ENCODE measurements at places on chromosomes 3 and 15.

- no peak for DNase-seq
These were observed 175.4 kb upstream of the TP63 start for GRCh38 chr3:189455641-189456417.

- no peak for DNase-seq
These were observed 85.0 kb downstream of the RAB11A start for GRCh38 chr15:65954289-65954741.

- DNase-seq = no peak
These were observed at the start of gene SPESP1 for GRCh38 chr15:68930268-68931022. Gene SPESP1, plus strand, starts transcription at chr15:68930525. Its CDS starts 129 bp downstream, at chr15:68930654.

- no peak for DNase-seq
These were observed 13.9 kb upstream of the RTP1 start for GRCh38 chr3:187183210-187183862.

GRCh38 chr15:29747837-29748417, 74.3 kb downstream of the TJP1 start:
- no peak for DNase-seq

DNA sequence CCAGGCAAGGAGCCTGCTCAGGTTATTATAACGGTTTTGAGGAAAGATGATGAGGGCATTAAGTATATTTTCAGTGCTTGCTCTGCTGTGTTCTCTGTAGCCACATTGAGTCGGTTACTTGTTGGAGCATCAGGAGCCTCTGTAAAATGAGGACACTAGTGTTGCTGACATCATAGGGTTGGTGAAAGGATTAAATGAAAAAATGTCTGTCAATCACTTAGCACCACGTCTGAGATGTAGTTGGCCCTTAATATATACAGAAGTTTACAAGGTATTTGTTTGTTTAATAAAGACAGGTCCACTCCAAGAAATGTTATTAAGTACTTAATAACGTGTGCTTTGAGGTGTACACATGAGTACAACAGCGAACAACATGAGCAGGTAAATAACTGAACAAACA, 735 bp upstream of the SLC25A26 start:
- no peak for DNase-seq

DNA sequence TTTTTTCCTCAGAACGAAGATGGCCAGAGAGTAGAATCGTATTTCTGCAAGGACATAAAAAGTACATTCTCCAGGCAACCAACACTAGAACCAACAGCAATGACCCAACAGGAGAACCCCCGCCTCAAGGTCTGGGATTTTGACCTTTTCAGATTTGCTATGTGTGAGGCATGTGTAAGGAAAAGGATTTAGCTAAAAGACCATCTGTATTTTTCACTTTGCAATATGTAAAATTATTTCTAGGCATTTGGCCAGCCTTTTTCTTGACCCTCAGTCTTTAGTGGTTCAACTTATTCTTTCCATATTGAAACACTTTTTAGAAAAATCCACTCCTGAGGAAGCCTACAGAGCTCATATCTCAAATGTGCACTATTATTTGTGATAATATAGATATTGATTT, 219.2 kb upstream of the GOLGA6L4 start:
- no peak for DNase-seq

DNA sequence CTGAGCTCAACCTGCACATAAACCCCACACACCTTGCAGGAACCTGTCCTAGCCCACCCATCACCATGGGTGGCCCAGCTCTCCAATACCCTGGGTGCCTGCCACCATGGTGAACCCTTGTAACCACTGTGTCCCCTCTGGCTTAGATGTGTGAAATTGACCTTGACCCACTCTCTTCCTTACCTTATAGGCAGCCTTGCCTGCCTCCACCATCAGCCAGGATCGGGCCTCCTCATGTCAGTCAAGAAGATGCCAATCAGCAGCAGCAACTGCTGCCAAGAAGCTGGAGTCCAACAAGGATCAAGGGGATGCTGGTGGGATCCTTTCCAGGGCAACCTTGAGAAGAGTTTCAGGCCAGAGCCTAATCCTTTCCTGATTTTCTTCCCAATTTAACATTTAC, 8.8 kb upstream of the CYP11A1 start:
- no peak for DNase-seq

GRCh38 chr3:167031364-167032049, 348.6 kb downstream of the ZBBX start:
- no peak for DNase-seq

DNA sequence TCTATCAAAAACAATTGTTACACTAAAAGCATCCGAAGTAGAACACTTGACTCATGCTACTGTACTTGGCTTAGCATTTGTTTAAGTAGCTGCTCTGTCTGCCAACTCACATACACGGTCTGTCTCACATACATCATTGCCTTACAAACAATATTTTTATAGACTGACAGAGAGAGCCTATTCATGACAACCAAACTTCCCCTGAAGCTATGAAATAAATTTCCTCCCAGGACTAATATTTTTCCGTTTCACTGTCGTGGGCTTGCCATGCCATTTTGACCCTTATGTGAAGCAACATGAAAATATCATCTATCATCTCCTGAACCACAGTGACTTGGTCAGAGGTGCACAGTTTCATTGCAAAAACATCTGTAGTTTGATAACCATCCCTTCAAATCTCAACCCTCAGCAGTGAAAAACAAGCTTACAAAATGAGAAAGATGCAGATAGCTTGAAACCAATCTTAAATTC, 66.5 kb upstream of the PYGO1 start:
- no peak for DNase-seq

- no peak for DNase-seq
These were observed 21.0 kb upstream of the ATG7 start for GRCh38 chr3:11250902-11251806.

DNA sequence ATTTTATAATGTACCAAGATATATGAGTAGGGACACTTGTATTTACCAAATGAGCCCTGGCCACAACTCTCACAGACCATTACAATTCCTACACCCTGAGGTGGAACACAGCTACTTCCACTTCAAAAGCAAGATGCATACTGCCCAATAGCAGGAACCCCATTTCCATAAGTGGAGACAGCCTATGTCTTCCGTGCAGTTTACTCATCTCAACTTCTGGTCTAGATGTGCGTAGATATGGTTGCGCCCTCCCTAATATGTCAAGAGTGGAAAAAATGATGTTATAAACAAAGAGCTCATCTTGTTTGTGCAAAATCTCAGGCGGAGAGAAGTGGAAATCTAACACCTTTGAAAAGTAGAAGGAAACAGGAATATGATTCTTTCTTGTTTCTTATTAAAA, 44.6 kb downstream of the RAB27A start:
- no peak for DNase-seq

GRCh38 chr3:42680806-42681205, 4.5 kb upstream of the KLHL40 start:
- no peak for DNase-seq

- DNase-seq = no peak
These were observed 335.8 kb downstream of the ZIC1 start for GRCh38 chr3:147744967-147745366.

- DNase-seq = no peak
These were observed 232.5 kb upstream of the TBL1XR1 start for GRCh38 chr3:177429771-177430170.

DNA sequence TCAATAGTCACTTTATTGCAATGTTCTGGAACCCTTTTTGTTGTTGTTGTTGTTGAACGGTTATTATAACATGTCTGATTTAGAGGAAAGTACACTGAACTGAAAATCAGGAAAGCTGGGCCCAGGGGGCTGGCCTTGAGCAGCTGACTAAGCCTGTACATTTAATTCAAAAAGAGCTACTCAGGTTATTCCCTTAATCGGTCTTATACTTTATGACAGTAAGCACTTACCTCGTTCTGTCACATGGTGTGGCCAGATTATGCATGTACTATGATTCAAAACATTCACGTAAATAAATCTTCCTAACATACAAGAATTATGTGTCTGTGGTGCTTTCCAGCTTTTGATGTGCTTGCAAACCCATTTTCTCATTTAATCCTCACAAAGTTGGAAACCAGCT, 382.5 kb upstream of the TPRG1 start:
- no peak for DNase-seq

DNA sequence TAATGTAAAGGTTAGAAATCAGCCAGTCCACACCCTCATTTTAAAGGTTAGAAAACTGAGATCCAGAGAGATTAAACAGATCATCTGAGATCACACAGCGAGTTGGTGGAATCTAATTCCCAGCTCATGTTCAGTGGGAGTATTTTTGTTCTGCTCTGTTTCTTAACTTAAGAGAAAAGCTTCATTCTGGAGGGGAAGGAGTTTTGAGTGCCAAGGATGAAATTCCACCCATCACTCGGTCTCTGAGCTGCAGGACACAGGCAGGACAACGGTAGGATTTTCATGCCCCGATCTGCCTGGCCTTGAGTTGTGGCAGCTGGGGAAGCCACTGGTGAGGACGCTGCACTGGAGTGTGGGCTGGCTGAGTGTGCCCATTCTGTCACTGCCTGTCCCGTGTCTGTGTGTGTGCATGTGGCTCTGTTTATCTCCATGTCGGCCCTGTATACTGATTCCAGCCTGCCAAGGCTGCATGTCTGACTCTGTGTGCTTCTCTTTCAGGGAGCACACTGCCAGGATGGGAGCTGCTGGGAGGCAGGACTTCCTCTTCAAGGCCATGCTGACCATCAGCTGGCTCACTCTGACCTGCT, 94.3 kb downstream of the CEMIP start:
- DNase-seq = no peak

DNA sequence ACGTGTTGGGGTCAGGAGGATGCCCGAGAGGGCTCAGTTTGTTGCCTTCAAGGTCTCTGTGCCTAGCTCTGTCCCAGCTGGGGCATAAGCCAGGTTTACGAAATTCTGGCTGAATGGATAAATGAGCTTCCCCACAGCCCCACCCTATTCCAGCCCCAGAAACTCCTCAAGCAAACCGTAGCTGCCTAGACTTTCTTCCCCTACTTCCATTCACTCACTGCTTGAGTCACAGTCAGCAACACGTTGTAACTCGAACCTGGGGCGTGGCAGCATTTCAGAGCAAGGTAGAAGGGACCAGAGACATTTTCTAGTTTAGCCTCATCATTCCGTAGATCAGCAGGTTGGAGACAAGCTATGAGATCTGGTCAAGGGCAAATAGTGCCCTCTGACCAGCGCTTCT, 24.2 kb downstream of the NMNAT3 start:
- DNase-seq = no peak

DNA sequence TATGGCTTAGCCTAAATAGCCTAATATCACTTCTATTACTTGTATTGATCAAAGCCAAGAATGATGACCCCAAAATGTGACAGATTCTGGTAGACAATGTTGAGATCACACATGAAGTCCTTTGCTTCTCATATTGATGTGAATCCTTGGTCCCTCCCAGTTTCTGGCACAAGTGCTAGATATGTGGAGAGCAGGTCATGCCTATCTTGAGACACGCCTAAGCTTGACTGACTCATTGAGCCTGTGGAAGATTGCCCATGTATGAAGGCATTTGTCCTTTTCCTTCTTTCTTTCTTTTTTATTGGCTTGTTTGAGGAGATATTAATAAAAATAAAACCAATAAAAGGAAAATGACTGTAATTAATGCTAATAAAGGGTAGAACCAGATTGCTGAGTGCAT, 54.0 kb upstream of the TMEM108 start:
- DNase-seq = no peak

DNA sequence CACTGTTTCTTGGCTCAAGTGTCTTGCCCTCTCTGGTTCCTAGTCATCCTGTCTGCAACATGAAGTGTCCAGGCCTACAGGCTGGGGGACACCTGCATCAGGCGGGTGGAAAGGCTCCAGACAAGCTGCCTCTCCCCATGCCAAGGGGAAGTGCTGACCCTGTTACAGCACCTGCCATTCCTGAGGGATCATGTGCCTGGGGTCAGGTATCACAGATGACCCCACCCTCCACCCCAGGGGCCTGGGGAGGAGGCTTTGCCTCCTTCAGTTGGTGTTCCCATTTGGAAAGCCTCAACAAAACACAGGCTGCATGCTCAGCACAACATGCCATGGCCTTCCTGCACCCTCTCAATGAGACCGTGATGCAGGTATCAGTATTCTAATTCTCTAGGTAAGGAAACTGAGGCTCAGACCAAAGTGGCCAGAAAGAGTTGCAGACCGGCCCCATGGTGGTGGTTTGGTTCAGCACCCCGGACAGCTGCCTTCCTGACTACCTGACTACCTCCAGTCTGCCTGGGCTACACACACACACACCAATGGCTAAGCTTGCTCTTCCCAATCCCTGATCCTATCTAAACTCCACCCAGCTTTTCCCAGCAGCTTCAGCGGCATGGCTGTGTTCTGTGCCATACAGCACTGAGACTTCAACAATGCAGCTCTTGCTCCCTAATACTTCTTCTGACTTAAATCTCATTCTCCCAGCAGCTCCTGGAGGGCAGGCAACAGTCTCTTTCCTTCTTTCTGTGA, 69.7 kb upstream of the LINGO1 start:
- no peak for DNase-seq

- no peak for DNase-seq
These were observed 38.7 kb downstream of the THSD4 start for GRCh38 chr15:71153823-71154524.

- no peak for DNase-seq
These were observed 88.8 kb upstream of the HES1 start for GRCh38 chr3:194046995-194047645.

DNA sequence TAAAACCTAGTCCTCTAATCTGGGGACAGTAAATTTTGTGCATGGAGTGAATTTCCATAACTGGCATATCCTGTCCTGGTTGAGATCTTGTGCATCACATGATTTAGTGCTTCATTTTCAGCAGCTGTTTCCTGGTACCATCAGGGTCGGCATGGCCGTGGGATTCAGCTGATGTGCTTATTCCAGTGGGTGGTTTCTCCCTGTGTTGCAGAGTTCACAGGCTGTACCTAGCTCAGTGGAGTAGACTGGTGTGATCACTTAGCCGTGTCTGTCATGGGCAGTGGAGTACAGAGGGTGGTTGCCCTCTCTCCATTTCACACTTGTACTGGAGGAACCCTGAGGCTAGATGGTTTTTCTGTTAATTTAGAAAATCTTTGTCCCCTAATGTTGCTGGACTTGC, 228.5 kb downstream of the PTPRG start:
- no peak for DNase-seq

GRCh38 chr3:30779686-30780287, 114.7 kb downstream of the GADL1 start:
- no peak for DNase-seq

- DNase-seq = no peak
These were observed 485.7 kb upstream of the ZNF385D start for GRCh38 chr3:22236490-22237270.

- no peak for DNase-seq
These were observed 105.9 kb upstream of the KCNAB1 start for GRCh38 chr3:156014489-156014888.

- no peak for DNase-seq
These were observed 365.2 kb downstream of the TUSC7 start for GRCh38 chr3:117074826-117075225.

All from mesenteric fat pad (tissue), 1 donor.